Thymus (tissue), 14 donors: ENCODE measurements at places on chromosomes 6 and 20.

DNA sequence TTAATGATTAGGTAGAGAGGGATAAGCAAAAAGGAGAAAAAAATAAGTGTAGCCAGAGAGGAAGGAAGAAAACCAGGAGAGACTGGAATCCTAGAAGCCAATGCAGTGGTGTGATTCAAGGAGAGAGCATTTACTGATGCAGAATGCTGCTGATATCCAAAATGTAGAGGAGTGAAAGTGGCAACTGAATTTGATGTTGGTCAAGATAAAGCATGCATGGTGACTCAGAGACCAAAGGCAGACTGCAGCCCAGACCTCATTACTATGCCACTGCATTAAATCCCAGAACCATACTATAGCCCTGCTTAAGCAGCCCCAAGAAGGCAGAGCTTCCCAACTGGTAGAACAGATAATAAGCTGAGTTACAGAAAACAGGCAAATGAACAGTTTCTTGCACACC is 15.8 kb downstream of the KLHL32 start:
- DNase-seq, result no peak

- no peak for DNase-seq
Measured at GRCh38 chr6:170476360-170476759, 76.7 kb downstream of the PSMB1 start.

DNA sequence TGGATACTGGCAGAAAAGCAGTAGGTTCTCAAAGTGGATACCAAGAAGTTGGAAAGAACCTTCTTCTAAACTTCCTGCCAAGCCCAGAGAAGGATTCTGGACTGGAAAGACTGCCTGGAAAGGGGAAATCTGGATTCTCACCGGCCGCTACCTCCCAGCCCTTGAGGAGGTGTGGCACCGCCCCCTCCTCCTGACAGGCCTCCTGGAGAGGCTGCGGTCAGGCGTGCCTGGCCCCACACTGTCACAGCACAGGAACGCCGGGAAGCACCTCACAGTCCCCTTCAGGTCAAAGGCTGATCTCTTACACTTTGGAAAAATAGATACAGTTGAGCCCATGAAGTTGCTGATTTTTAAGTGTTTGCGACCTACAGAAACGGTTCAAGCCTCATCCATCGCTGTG is 16.3 kb upstream of the PDE10A start:
- no peak for DNase-seq

DNA sequence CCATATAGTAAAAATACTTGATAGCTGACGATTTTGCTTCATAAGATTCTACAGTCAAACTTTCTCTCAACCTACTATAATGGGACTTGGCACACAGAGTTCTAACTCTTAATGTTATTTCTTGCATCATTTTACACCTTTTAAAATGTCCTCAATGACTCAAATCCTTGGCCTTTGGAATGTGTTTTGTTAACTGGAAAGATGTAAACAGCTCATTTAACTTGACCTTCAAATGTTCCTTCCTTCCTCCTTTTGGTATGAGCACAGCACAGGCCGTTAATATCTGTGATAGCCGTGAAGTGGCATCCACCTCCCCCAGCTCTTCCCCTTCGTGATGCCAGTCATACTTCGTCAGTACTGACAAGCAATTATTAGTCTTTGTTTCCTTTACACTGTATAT is 972.0 kb upstream of the CITED2 start:
- no peak for DNase-seq

DNA sequence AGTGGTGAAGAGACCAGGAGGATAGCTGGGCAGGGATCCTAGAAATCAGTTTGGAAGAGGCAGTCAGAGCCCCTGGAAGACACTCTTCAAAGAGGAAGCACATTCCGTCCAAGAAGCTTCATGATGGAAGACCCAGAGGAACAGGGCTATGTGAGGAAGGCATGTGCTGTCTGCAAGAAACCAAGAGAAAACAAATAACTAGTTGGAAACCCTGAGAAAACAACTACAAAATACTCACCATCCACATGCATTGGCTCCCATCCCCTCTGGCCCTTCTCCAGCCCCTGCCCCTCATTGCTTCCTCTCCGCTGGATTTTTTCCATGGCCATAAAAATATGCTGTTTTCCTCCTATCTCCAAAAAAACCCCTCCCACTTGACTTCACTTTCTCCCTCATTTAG is 40.9 kb upstream of the SMOC2 start:
- DNase-seq, result no peak

- DNase-seq, result no peak
Measured at GRCh38 chr6:23563323-23563722, 562.7 kb upstream of the NRSN1 start.
